ENCODE measurements at places on chromosomes 5 and 9. TPM values are rescaled to one million over a fixed set of nuclear protein-coding genes. Genes with fewer than 3 reads are reported as not detected.

WNT8A gene
- total RNA-seq, result 0.25 TPM

EPB41L4A gene
- 2.7 TPM for total RNA-seq

ZNG1E gene
- 23.3 TPM for total RNA-seq

ANKDD1B gene
- total RNA-seq, result 0.60 TPM

MYOZ3 gene
- 0.43 TPM for total RNA-seq

SPATA31C1 gene
- total RNA-seq, result not detected

EIF4E1B gene
- 0.68 TPM for total RNA-seq

IFNA2 gene
- not detected for total RNA-seq

SOHLH1 gene
- not detected for total RNA-seq

PCDHGA5 gene
- total RNA-seq, result 0.71 TPM

MYORG gene
- 0.03 TPM for total RNA-seq

GRCh38 chr9:31674264-31674663 lies 710.2 kb upstream of the ACO1 start:
- DNase-seq, result no peak

GRCh38 chr9:70893580-70894122 lies 227.8 kb downstream of the TRPM3 start:
- DNase-seq, result no peak

GRCh38 chr5:6135977-6136376 lies 242.4 kb downstream of the MED10 start:
- no peak for DNase-seq

DNA sequence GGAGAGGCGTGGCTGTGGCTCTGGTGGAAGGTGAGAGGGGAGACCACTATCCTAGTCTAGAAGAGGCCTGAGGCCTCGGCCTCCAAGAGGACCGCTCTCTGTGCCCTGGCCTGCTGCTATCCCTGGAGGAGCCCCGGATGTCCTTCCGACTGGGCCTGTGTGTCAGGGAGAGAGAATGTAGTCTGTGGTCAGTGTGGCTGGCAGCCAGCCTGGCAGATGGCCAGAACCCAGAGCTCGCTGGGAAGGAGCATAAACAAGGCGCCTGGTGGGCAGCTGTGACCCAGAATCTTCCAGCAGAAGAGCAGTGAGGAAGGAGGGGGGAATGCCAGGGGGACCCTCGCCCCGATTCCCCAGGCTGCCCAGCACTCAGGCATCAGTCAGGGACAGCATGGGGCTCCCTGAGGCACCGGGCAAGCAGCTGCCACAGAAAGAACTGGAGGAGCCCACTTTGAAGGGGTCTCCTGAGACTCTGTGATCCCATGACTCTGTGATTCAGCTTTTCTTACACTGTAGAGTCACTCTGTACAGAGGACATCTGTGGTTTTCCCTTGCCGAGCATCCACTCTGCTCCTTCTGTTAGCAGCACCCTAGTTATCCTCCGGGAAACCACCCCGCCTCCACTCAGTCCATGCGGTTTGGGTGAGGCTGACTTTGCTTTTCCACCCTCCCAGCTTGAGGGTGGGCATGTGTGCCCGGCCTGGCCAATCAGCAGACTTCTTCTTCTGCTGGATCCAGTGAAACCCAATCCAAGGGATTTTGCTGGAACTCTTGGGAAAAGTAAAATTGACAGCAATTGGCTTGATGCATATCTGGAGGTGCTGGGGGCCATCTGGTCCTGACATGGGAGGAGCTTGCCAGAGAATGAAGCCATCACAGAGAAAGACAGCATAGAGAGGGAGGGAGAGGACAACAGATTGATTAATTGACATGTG lies 46.2 kb upstream of the PWWP2A start:
- DNase-seq, result peak; percentile 83

DNA sequence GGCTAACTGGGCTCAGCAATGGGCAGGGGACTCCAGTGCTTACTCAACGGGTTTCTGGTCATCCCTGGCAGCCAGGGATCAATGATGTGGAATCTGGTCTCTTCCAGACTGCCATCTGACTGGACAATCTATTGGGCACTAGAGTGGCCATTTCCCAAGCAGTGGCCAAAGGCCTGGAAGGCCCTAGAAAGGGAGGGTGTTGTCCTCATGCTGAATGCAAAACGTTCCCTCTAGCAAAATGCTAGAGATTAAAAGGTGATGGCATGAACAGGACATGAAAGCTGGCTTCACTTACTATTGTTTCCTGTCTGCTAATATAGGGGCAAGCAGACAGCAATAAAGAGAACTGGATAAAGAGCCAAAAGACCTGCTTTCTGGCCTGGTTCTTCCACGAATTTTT lies 254.2 kb upstream of the PANK3 start:
- no peak for DNase-seq

DNA sequence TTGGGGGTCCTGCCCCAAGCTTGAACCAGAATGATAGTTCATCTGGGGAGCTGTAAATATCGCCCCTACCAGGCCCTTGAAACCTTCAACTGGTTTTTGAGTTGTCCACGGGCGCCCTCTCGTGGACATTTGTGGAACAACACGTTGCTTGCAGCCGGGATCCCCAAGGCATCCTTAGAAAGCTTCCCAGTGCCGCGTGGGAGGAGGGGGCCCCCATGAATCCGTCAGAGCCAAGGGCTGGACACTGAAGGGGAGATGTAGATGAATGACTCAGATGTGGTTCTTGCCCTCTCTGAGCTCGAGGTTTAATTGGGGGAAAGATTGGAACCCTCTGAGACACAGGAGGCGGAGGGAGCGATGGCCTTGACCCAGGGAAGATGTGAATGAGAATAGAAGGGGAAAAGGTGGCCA lies 31.8 kb upstream of the ORM1 start:
- DNase-seq, result peak; percentile 76

- no peak for DNase-seq
These were observed 7.3 kb downstream of the FOXI1 start for GRCh38 chr5:170112876-170113521.

DNA sequence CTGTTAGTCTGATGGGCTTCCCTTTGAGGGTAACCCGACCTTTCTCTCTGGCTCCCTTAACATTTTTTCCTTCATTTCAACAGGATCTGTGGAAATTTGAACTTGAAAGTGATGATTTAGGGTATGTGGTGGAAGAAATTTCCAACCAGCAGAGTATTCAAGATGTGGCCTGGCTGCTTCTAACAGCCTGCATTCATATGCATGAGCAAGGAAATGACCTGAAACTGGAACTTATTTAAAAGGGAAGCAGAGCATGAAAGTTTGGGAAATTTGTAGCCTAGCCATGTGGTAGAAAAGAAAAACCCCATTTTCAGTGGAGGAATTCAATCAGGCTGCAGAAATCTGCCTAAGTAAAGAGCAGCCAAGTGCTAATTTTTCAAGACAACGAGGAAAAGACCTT lies 41.7 kb downstream of the UNC13B start:
- no peak for DNase-seq

- DNase-seq, result no peak
These were observed 515.6 kb upstream of the DMAC1 start for GRCh38 chr9:8315211-8315610.

DNA sequence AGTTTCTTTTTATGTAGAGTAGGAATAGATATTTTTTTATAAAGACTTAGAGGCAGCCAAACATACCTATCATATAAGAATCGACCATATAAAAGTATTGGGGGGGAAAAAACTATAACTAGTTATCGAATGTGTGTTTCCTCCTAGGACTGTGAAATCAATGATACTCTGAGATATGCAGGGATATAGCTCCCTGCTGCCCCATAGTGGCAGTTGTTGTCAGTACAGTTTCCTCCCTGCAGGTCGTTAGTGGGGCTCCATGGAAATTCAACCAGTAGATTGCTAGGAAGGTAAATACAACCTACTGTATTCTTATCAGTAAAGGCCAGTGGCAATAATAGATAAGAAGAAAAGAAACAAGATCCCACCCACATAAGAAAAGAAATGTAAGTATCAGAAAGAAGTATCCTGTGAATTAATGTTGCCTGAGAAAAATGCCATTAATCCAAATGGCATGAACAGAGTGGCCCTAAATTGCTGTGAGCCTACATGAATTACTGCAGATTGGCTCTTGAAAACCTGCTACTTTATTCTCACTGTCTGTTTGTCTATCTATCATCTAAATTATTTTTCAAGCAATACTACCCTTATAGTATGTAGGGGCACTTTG lies 136.9 kb upstream of the FBN2 start:
- DNase-seq, result peak; percentile 50

GRCh38 chr9:5596173-5596572 lies 32.7 kb upstream of the RIC1 start:
- DNase-seq, result no peak

DNA sequence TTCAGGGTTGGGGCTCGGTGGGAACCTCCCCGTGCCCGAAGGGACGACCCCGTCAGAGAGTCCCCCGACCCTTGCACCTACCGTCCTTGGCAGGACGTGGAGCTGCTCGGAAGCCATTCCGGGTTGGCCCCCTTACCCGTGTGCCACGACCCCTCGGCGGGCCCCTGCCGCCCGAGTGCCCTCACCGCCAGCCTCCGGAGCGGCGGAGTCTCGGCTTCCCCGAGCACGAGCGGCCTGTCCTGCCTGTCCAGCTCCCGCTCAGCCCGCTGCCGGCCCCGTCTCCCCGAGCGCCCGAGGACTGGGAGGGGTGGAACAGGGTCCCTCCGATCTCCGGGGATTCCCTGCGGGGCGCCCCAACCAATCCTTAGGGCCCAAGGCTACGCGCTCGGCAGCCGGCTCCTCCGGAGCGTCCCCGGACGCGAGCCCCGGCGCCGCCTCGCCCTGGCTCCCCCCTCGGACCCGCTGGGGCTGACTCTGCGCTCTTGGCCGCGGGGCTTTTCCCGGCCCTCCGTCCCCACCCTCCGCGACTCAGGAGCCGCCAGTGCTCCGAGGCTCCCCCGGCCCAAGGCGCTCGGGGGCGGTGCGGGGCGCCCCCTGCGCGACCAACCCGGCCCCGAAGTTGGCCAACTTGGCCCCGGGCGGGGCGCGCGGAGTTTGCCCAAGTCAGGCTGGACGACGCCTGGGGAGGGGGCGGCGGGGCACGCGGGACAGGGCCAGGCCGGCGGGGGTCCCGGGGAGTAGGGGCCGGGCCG lies 654 bp downstream of the ADAMTS2 start:
- no peak for DNase-seq

DNA sequence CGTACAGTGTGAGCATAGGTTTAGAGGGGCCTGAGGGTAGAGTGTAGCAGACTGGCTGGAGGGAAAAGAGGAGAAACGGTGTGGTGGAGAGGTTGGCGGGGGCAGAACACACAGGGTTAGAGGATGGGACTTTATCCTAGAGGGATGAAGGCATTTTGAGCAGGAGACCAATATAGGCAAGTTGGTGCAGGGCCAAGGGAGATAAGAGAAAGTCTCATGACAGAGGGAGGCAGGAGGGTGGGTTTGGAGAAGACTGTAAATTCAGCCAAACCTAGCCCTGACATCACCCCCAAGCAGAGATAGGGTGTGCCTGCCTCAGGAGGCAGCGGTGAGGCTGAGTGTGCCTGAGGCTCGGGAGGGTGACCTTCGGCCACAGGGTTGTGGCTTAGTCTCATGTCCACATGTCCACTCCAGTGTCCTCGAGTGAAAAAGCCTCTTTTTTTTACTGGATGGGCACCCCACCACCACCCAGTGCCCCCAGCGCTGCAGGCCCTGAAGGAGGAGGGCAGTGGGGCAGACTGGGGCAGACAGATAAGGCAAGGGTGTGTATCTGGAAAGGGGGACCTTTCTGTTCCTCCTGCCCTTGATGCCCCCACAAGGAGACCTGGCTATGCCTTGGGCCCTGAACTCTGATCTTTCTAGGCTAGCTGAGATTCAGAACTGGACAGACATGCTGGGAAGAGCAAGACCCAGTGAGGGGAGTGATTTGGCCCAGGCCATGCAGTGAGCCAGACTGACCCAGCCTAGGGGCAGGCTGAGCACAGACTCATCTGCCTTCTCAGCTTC lies 108.7 kb downstream of the RGS3 start:
- DNase-seq, result no peak

DNA sequence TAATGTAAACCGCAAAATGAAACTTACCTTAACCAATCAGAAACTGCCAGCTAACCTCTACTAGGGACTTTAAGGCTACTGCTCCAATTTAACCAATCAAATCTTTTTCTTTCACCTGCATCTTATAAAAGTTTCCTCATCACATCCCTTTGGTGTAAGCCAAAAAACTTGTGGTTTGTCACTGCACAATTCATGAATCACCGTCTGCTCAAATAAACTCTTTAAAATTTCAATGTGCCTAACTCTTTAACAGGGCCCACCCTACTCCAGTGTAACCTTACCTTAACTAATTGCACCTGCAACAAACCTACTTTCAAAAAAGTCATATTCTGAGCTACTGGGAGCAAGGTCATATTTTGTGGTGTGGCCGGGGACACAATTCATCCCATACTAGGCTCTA lies 172.2 kb upstream of the GRAMD2B start:
- no peak for DNase-seq

GRCh38 chr5:20041326-20042274 lies 53.6 kb upstream of the CDH18 start:
- DNase-seq, result no peak

DNA sequence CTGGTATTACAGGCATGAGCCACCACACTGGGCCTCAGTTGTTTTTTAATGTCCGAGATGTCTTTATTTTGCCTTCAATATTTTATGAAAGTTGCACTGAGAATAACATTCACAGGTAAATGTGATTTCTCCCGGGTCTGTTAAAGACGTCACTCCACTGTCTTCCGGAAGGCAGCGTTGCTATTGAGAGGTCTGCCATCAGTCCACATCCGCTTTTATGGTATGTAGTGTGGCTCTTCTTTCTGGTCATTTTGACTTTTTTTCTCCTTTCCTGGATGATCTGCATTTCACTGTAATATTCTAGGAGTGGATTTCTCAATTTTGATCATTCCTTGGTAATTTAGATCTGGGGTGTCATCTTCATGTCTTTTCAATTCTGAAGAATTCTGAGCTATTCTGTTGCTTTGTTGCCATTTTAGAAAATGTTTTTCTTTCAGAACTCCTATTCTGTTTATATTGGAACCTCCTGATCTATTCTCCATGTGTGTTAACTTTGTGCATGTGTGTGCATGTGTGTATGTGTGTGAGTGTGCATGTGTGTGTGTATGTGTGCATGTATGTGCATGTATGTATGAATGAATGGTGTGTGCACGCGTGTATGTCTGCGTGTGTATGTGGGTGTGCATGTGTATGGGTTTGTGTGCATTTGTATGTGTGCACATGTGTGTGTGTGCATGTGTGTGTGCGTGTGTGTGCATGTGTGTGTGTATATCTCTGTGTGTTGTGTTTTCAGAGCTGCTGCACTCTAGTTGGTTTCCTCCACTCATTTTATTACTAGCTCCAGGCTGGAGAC lies 1.9 kb upstream of the LCN1 start:
- DNase-seq, result no peak

- no peak for DNase-seq
These were observed 22.2 kb upstream of the CXCL14 start for GRCh38 chr5:135600971-135601381.

GRCh38 chr5:35160486-35161116 lies 69.7 kb downstream of the PRLR start:
- DNase-seq, result no peak

All from neural progenitor cell (in vitro differentiated cells).